Stimulated activated CD4-positive, alpha-beta T cell treated with anti-CD3 and anti-CD28 coated beads, Interleukin-4, amount 100 ng/mL, for 48 hours (primary cell): ENCODE measurements at places on chromosomes 3 and 15.

- no peak for DNase-seq
Observed at GRCh38 chr15:88393719-88394519, 73.3 kb downstream of the MRPL46 start.

DNA sequence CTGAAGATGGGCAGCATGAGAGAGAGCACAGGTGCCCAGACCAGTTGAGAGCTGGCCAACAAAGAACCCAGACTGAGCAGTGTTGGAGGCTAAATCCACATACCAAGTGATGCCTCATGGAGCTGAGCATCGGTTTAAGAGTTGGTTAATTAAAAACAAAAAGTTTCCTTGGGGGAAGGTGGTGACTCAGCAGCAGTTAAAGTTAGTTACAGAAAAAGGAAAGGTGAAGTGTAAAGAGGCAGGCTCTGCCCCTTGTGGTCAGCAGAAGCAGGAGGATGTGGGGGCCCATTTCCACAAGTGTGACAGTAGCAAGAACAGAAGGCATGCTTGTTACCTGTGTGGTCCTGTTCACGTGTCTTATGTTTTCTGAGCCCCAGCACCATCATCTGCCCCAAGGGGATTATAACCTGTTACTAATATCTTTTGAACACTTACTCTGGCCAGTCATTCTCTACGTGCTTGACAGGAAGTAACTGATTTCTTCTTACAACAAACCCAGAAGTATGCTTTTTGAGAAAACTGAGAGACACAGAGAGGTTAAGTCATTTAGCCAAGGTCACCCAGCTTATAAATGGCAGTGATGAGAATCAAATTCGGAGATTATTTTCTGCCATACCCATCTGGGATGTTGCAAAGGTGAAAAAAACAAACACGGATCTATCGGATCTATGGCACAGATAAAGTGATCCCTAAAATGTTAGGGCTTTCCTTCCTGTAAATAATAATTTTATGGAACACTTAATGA is 91.0 kb downstream of the EPHB1 start:
- no peak for DNase-seq

DNA sequence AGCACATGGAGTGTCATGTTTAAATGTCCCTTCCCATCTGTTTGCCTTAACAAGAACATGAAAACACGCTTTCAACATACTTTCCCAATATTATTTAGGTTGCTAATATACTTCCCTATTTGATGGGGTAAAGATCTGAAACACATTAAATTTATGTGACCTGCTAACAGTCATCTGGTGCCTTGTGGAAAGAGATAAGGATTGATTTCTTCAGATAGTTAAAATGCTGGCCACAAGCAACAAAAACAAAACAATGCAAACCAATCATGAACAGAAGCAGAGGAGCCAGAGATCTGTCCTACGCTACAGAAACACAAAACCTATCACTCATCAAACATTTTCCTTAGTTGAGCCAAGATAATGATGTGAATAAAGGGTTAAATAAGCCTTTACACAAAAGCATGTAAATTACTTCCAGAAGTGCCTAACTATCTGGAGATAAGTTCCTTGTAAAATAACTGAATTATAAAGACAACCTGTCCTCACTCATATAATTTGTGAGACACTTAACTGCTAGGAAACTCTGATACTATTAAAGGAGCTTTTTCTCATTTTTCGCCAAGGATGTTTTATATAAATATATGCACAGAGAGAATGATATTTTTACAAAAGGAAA is 109.9 kb downstream of the NSUN3 start:
- no peak for DNase-seq

- DNase-seq, result no peak
Observed at GRCh38 chr3:170553788-170554757, 31.8 kb downstream of the SLC7A14 start.

DNA sequence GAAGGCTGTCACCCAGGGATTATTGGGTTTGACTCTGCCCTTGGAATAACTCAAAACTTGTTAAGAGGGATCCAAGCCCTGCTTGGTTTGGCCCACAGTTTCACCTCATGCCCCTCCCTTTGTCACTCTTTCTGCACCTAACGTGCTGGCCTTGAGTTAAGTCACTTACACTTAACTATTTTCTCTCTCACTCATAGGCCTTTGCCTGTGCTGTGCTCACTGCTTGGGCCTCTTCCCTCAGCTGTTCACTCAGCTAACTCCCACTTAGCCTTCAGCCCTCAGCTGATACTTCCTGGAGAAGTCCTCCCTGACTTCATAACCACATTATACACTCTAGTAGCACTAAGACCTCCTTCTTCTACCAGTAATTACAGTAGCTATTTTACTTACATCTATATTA is 133.3 kb downstream of the CMSS1 start:
- no peak for DNase-seq

DNA sequence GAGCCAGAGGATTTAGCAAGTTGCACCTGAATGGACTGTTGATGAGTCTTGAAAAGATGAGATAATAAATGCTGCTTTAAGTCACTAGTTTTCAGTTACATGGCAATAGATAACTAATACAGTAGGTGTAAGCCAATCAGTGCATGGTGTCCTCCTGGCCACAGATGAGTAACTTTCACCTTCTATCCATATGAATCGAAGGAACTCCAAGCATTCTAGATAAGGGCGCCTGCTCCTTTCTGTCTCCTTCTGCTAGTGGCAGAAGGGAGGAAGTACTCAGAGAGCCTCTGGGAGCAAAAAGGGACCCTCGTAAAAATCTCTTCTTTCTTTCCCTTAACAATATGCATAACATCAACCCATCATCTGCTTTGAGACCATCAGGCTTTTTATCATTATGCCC is 37.3 kb downstream of the TM6SF1 start:
- no peak for DNase-seq

DNA sequence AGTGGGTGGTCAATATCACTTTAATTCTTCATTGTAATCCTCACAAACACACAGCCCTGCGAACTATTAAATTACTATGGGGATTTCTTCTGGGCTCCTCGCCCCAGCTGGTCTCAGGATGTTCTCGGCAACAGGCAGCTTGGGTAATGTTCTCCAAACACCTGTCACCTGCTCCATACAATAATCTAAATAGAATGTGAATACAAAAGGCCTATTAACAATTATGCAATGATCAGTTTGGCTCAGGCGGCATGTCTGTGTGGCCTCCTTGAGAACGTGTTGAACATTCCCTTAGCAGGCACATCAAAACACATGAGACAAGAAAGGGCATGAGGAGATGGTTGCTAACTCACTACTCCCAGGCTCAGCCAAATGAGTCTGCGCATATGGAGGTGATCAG is 158.6 kb upstream of the KBTBD8 start:
- no peak for DNase-seq

DNA sequence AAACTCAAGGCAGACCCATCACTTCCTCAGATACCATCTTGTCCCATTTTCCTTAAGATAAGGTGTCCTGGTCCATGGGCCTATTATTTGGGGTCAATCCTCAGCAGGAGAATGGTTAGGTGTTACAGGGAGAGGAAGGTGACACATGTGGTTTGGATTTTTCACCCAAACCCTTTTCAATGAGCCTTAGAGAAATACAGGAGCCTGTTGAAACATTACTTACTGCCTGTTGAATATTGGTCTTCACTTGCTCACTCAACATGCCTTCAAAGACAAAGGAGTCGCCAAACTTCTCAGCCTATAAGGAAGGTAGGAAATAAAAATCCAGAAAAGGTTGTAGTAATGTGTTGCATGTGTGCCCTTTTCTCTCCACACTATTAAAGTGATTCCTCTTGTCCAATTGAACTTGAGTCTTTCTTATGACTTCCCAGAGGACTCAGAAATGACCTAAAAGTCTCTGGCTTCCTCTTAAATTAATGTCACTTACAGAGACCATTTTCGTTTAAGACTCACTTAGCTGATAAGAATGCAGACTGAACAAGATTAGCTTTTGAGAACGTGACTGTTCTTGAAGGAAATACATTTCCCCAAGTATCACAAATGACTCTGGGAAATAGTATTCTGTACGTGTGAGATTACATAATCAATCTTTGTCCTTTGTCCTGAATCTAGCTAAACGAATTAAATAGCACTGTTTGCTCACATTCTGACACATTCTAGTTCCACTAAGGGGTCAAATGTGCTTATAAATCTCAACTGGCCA is 17.8 kb downstream of the SUMF1 start:
- DNase-seq, result no peak

DNA sequence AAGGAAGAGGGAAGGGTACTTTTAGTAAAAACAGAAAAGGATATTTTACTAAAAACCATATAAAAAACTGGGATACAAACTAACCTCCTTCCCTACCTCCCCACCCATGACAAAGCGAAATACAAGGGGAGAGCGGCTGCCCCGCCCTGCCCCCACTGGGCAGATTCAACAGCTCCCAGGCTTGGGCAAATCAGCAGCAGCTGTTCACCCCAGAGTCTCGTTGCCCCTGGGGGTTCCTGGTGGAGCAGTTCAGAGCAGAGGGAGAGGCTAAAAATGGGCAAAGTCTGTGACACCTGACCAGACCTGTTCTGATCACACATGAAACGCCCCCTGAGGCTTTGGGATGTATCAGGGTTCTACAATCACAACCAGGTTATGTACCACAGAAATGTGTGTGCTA is 2.5 kb upstream of the ETFA start:
- no peak for DNase-seq

DNA sequence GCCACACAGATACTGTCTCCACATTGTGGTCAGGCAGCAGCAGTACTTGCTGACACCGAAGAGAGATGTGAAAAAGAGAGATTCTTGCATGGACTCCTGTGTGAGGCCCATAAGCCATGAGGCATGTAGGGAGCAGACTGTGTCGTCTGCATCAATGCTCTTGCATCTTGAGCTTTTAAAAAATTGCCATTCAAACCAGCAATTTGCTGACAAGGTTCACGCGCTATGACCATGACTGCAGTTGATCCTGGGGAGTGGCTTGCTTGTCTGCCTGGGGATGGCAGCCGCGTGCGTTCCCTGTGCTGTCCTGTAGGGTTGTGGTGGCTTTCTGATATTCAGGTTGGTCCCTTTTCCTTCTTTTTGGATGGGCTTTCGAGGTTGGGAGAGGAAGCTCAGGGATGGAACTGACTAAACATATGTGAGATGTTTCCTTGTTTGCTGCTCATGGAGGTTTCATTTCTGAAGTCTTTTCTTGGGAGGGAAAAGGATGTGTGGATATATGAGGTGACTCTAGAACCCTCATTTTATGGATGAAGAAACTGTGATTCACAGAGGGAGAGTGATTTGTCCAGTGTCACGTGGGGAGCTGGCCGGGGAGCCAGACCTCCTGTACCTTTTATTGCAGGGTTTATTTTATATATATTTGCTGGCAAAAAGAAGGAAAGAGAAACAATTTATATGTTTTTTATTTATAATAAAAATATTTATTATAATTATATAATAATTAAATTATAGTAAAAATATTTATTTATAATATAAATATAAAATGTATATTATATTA is 48.6 kb downstream of the LPP start:
- DNase-seq, result peak; percentile 8

- no peak for DNase-seq
Observed at GRCh38 chr3:79418855-79419621, 348.8 kb downstream of the ROBO1 start.

- no peak for DNase-seq
Observed at GRCh38 chr15:79440355-79440908, 8.3 kb downstream of the MINAR1 start.

- DNase-seq, result no peak
Observed at GRCh38 chr3:93994056-93994455, 14.1 kb downstream of the ARL13B start.

DNA sequence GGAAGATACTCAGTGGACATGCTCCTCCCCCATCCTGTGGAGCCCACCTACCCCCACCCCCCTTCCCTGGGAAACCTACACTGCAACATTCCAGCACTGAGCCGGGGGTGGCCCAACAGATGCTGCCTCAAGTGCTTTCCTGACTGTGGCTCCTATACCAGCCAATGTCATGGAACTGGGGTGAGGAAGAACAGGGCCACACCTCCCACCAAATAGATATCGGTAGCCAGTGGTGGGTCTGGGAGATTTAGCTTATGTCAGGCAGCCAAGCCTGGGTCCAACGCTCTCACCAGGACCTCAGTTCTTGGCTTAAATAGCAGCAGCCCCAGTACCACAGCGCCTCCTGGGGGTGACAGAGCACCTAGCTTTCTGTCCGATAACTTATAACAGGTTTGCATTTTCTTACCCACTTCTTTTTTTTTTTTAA is 30.3 kb downstream of the CDC25A start:
- DNase-seq, result peak; percentile 41

GRCh38 chr15:79973456-79974195 is 2.6 kb upstream of the BCL2A1 start:
- peak; percentile 26 for DNase-seq

DNA sequence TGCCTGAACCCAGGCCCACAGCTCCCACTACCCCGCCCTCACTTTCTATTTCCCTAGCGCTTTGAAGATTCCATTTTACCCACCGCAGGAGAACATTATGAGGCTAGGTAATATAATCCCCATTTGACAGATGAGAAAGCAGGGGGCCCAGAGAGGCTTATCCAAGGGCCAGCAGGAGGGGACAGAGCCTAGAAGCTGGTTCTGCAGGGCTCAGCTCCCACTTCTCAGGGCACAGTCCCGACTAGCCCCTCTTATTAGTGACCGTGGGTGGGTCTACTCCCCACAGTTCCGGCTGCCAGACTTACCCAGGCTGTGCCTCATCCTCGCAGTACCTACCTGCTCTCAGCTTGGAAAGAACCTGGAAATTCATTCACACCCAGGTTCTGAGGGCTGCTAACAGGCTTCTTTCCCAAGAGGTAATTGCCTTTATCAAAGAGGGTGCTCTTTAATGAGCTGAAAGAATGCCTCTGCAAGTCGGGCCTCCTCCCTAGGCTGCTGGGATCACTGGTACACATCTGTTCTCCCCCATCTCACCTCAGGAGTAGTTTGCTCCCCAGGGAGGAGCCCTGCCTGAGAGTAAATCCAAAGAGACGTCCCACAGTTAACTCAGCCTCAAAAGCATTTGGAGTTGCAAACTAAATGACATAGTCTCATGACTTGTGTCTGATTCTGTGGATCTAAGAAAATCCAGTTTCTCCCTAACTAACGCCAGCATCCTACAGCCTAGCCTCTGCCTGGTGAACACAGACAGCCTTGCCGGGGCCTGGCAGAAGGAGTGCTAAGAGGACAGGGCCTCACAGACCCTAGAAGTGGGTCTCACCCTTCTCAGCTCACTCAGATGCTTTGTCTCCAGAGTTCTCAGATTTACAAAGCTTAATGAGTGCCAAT is 125.0 kb downstream of the CHSY1 start:
- DNase-seq, result no peak

DNA sequence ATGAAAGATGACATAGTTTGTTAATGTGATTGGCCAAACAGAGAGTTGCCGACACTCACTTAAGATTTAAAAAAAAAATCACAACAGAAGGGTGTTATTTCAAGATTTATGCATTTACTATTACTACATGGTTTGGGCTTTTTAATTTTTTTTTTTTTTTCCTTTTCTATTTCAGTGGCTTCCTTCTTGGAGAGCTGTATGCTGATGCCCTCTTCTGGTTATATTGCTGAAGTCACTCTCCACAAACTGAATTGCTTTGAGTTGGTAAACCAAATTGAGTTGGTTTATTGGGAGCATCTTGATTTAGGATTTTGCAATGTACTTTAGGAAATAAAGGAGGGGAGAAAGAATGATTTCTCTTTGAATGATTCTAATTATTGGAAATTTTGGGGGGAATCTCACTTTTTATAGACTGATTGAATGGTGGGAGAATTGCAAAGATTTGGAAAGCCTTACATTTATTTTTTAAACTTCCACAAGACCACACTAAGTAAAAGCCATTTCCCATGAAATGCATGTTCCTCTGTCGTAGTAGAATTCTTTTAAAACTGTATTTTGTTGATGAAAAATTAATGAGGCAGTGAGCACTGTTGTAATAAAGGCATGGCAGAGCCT is 186.6 kb upstream of the FEZF2 start:
- no peak for DNase-seq
